ENCODE measurements at places on chromosomes 2 and 18. TPM values are rescaled to one million over a fixed set of nuclear protein-coding genes. Genes with fewer than 3 reads are reported as not detected.

The FAM124B gene
- 1.2 TPM for total RNA-seq

The SERPINB11 gene
- total RNA-seq, result not detected

The CDH20 gene
- 0.09 TPM for total RNA-seq

The DCDC2C gene
- total RNA-seq, result not detected

The HOXD3 gene
- total RNA-seq, result not detected

The WNT10A gene
- not detected for total RNA-seq

The ABCG8 gene
- not detected for total RNA-seq

The CTLA4 gene
- total RNA-seq, result not detected

The RGPD3 gene
- total RNA-seq, result 0.45 TPM

The STPG4 gene
- total RNA-seq, result not detected

The GRP gene
- total RNA-seq, result not detected

The SLC25A52 gene
- total RNA-seq, result not detected

Data from fibroblast of the aortic adventitia (primary cell).